ENCODE measurements at places on chromosomes 5 and 9.
A peak's percentile ranks its signal among the peaks of the same experiment; 100 is the strongest.

DNA sequence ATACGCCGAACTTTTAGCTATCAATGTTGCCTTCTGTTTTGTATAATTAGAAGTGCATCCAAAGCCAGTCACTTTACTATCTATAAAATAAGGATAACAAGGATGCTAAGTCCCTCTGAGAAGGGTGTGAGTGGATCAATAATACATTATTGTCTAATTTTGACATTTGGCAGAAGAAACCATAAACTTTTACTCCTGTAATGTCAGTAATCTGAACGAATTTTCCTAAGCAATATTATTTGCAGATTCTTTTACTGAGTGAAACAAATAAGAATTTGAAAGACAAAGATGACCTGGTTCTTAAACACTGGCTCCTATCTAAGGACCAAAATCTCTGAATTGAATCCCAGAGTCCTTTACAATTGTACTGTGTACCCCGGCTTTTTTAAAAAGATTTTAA is 126.6 kb upstream of the TMEM161B start:
- DNase-seq = no peak

GRCh38 chr5:123180676-123181393 is 91.8 kb downstream of the PRDM6 start:
- DNase-seq = no peak

DNA sequence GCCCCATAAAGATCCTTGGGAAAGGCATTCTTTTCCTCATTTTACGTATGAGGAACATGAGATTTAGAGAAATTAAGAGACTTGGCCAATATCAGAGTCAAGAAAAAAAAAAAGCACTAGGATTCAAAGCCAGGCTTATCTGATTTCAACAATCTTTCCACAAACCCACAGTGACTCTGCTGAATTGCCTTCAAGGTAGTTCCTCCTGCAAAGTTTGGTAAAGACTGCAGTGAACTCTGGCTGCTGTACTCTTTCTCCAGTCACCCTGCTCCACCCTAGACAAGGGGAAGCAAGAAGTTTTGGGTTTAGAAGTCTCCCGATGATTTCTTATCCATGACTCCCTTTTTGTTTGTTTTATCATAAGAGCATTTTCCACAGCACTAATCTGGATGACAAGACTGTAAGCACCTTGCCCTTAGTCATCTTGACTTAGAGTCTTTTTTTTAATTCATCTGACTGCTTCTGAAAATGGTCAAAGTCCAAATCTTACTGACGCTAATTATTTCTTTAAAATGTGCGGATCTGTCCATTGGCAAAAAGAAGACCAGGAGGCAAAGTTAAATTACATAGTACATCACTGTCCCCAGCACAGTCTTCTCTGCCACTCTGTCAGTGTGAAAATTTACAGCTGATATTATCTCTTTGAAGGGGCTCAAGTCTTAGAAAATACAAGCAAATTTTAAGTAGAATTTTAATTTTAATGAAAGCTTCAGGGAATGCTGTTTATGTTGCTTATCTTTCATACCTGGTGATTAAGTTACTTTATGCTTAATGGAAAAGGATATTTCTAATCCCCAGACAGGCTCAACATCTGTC is 180.1 kb downstream of the TTLL11 start:
- peak; percentile 68 for DNase-seq

DNA sequence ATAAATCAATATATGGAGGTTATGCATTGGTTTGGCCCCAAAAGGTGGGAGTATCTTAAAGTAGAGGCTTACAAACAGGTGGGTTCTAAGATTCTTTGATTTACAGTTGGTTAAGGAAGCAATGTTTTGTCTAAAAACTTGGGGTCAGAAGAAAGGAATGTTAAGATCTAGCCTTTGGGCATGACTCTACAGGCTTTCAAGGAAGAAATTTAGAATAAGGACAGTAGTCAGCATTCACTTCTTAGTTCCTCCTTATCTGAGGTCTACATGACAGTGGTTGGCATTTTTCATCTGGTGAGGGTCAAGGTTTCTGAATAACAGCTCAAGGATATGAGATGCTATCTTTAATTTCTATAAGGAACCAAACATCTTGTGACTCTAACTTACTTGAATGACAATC is 122.8 kb downstream of the CAMK4 start:
- no peak for DNase-seq

DNA sequence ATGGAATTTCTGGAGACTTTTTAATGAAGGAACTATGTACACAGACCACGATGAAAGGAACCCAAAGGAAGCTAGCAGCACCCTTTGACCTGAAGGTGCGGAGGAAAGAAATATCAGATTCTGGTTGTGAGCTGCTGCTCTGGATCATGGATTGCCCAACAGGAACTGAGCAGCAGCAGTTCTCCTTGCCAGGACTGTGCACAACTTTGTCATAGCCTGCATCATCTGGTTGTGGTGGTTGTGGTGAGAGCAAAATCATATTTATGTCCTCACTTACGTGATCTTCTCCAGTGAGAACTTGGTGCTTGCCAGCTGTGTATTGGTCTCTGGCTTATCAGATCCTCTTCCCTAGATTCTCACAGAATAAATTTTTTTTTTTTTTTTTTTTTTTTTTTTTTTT is 70.7 kb upstream of the LPAR1 start:
- DNase-seq = no peak

GRCh38 chr5:147578228-147579024 is 68.6 kb upstream of the DPYSL3 start:
- DNase-seq = peak; percentile 29

GRCh38 chr5:1552521-1553255 is 28.9 kb upstream of the LPCAT1 start:
- no peak for DNase-seq

GRCh38 chr9:100990605-100991381 is 37.7 kb upstream of the PLPPR1 start:
- DNase-seq = no peak

Data from KBM-7 (cell line).